ENCODE measurements at places on chromosomes 2 and 18.
A peak's percentile ranks its signal among the peaks of the same experiment; 100 is the strongest.

DNA sequence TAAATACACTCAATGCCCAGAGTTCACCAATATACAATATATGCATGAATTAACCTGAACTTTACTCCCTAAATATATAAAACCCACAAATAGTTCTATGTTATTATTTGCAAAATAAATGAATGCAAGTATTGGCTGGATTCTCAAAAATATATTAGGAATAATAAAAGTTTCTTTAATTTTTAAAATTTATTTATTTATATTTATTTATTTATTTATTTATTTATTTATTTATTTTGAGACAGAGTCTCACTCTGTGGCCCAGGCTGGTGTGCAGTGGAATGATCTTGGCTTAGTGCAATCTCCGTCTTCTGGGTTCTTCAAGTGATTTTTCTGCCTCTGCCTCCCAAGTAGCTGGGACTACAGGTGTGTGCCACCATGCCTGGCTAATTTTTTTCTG, 88.7 kb upstream of the TMEFF2 start:
- no peak for DNase-seq

DNA sequence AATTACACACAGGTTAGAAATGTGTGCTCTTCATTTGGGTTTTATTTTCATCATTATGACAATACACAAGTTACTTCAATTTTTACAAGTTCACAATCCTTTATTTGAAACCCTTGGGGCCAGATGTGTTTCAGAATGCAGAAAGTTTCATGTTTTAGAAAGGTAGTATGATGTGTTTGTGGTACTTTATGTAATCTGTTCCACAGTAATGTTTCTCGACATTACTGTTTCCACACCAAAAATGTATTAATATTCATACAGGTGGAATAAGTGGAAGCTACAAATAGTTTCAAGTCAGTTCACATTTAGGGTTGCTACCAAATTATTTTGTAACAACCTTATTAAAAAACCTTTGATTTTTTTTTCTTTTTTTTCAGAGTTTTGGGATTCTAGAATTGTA, 10.4 kb downstream of the UBE2E3 start:
- DNase-seq: no peak

DNA sequence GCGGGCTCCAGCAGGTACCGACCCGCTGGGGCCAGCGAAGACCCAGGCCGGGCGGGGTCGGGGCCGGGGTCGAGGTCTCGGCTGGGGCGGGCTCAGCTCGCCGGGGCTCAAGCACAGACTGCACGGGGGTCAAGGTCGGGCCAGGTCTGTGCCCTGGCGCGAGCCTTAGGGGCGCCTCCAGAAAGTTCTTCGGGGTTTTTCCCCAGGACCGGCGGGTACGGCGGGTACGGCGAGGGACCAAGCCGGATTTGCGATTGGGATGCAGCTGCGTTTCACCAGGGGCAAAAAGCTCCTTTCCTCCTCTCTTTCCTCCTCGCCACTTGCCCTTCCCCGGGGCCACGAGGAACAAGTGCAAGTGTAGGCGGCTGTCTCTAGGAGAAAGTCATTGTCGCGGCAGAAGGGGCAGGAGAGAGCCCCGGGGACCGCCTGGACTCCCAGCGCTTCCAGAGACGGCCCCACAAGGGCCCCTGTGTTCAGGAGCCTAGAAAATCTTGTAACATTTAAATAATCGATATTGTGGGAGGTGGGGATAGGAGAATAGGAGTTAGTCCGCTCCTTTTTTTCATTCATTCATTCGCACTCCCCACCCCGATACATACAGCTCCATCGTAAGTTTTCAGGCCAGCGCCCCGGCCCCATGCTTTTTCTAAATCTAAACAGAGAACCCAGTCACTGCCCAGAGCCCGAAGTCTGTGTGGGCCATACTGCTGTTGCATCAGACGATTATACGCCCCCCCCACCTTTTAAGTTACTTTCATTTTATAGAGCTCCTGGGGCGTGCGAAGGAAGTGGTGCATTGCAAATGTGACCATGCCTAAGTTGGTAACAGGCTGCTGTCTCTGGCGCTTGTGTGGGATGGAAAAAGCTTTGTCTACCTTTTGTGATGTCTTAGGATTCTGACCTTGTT, 679 bp downstream of the PMAIP1 start:
- DNase-seq: peak; percentile 66

GRCh38 chr2:19796035-19796695, 105.6 kb downstream of the TTC32 start:
- DNase-seq: no peak

- DNase-seq: no peak
Measured at GRCh38 chr18:70294471-70295191, 5.8 kb downstream of the SOCS6 start.

DNA sequence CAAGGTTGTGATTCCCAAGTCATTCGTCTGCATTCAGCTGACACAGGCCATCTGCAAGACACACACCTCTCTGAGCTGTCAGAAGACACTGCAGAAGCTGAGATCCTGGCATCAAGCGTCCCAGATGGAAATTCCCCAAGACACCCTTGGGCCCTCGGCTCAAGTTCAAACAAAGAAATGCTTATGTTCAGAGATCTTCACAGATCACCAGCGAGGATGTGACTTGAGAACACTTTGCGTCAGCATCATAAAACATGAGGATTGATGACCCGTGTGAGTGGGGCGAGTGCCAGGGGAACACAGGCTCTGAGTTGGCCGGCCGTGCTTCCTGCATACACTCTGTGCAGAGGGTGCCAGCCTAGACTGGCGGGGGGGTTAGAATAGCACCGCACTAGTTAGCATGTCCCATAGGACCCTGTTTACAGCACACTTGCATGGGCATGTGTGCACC, 36.8 kb downstream of the KCNIP3 start:
- peak; percentile 82 for DNase-seq

GRCh38 chr2:218722876-218723785, 12.5 kb downstream of the TTLL4 start:
- DNase-seq: no peak

DNA sequence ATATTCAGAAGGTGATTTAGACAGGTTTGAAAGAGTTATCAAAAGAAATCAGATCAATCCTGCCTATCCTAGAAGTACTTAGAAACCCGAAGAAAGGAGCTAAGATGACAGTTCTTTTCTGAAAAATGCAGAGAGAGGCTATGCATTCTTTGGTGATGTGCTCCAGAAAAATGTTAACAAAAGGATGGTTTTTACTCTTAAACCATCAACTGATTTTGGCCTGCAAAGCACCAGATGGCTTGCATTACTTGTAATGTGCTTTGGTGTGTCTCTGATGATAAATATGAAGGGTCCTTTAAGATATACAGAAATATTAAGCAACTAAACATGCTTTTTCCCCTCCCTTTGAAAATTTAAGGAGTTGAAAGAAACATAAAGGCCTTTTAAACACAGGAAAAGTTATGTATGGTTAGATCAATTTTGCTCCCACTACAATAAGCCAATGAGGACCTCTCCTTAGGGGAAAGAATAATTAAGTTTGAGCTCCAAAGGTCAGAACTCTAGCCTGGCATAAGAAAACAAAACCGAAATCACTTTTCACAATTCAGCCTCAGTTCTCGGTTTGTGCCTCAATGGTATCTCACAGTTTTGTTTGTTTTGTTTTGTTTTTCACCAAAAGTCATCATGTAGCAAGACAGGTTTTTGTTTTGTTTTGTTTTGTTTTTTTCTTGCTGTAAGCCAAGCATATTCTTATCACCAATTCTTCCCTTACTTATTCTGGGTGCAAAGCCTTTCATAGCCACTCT, 302.4 kb upstream of the NT5C1B start:
- no peak for DNase-seq

DNA sequence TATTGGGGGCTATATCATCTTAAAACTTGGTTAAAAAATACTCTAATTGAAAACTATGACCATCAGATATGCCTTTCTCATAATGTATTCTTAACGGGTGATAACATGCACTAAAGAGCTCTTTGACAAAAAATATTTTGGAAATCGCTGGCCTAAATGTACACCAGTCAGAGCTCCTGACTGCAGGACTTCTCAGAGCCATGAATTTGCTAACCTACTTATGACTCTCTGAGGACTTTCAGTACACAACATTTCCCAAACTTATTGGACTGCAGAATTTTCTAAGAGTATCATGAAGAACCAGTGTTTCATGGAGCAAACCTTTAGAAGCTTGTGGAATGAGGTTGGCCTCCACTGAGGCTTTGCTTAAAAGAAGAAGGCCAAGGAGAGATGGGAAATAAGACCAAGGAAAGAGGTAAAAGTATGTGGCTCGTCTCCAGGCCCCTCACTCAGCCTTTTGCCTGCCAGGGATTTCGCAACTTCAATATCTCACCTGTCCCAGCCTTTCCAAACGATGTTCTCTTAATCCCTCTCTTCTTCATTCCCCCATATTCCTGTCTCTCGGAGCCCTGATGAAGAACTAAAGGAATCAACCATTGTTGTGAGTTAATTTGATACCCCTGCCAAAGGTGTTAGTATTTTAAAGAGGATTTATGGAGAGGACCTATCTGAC, 88.8 kb upstream of the EPC2 start:
- no peak for DNase-seq

DNA sequence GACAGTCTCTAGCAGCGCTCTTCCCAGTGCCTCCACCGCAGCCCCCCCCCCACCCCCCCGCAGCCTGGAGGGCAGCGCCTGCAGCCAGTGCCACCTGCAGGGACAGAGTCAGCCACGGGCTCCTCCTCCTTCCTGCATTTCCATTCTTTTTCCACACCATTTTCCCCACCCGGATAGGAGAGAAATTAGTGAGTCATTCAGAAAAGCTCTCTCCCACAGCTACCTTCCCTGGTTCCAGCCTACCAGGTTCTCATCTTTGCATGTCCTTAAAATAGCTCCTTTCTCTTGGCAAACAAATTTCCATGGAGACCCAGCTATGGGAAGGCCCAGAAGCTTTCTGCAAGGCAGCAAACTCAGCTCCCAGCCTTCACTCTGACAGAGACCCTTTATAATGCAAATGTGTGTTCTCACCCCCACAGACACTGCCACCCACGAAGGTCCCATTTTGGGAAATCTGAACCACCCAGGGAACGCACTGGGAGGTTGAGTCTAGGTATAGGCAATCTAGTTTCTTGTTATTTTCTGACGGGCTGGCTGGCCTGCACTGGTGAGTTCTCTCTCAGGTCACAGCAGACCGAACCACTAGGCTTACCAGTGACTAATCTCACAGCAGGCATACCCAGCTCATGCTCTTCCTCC, 41.8 kb upstream of the ATG16L1 start:
- DNase-seq: no peak

DNA sequence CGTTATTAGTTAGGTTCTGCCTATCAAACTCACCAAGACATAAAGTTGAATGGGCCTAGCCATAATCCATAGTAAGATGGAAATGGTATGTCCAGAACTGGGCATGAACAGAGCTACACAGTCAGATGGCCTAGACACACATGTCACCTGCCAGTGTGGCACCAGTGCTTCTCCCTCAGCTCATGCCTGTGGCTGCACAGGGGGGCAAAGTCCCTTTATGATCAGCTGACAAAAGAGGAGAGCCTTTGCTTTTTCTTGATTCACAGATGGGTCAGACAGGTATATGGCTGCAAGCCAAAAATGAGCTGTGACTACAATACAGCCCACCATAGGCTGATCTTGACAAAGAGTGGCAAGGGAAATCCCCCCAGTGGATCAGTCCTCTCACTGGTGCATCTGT, 28.3 kb upstream of the STARD7 start:
- DNase-seq: no peak

DNA sequence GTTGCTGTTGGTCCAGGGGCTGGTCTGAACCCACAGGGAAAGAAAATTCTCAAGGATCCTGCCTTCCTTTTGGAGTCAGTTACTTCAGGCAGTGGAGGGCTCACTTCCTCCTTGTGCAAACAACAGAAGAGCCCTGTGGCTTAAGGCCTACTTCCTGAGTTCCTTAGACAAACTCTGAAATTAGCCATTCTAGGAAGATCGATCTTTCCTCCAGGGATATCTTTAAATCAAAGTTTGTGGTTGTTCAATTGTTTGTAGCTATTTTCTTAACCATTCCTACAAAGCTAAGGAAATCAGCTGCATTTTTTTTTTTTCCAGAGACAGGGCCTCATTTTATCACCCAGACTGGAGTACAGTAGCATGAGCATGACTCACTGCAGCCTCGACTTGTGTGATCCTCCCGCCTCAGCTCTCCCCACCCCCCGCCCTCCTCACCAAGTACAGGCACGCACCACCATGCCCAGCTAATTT, 156.0 kb downstream of the TANC1 start:
- no peak for DNase-seq

All from DMS79 treated with DMSO at 0.1 percent for 48 hours (cell line).